ENCODE measurements at places on chromosomes 4 and X.

DNA sequence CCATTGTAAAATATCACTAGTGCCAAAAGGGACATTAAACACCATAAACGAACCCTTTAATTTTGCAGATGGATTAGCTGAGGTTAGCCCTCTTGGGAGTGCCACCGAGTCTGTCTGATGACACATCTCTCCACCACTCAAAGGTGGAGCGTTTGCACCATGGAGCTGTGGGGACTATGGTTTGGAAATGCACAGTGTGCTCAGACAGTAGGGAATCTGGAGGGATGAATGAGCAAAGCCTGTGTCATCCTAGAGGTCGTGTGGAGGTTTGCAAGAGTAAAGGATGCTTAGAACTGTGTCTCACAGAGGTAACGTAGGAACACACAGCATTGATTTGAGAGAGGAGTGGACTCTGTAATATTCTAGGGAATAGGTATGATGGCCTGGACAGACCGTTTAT is 93.7 kb downstream of the CLNK start:
- DNase-seq = no peak

GRCh38 chrX:68827256-68827655 is 1.6 kb upstream of the EFNB1 start:
- no peak for DNase-seq

DNA sequence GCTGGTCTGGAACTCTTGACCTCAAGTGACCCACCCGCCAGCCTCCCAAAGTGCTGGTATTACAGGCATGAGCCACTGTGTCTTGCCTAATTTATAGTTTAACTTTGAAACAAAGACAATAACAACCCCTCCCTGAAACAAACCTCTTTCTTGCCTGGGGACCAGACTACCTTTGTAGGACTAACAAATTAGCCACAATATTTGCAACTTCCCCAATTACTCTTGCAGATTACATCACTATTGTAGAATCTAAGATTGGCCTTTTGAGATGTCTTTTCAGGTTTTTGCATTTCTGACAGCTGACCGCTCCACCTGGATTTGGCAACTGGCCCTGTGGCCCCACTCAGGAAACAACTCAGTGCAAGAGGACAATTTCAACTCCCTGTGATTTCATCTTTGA is 84.8 kb downstream of the AKAP4 start:
- no peak for DNase-seq

DNA sequence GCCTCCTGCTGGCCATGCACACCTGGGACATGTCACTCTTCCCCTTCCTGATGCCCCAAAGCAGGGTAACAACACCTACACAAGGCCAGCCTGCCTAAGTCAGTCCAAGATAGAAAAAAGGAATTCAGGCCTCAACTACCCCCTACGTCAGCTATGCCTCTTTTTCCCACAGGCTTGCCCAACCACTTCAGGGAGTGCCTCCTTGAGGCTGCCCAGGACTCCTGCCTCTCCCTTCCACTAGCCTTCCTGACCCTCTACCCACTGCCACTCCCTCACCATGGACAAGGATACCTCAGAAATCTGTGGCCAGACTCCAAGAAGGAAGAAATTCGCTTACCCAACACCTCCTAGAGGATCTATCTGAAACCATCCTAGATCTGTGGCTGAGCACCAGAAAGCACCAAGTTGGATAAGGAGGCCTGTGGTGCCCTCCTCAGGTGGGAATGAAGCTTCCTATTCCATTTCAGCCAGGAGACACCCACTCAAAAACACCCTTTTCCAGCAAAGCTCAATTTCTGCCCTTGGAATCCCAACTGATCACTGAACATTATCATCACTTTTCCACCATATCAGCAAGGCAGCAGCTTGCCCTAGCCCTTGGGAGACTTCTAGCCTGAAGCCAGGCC is 1.8 kb downstream of the KDM5C start:
- DNase-seq = no peak

- no peak for DNase-seq
Measured at GRCh38 chrX:154485150-154486051, 1.0 kb downstream of the UBL4A start.

DNA sequence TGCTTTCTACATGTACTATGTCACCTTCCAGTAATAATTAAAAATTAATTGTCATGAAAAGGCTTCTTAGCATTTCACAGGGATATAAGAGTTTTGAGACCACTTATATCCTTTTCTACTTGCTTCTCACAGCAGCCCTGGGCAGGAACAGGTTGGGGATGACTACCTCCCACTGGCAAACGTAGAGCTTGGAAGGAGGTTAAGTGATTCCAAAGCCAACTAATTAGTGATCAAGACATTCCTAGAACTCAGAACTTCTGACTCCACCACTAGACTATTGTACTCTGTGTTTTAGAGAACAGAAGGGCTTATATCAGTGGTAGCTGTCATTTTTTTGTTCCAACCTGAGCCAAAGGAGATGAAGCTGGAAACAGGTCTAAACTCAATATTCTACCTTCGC is 364.5 kb upstream of the BOD1L1 start:
- no peak for DNase-seq

DNA sequence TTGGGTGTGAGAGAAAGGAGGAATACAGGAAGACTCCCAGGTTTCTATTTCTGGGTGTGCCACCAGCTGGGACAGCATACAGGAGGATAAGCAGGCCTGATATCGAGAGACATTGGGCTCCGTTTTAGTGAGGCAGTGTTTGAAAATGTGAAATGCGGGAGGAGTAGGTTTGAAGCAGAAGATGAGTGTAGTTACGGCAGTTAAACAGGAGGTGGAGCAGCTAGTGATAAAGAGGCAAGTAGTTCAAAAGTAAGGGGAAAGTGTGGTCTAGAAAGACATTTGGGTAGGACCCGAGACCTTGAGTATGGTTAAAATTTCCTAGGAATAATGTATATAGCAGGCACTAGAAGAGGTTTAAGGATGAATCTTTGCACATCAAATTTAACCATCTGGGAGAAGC is 42.4 kb downstream of the DCUN1D4 start:
- peak; percentile 99 for DNase-seq

DNA sequence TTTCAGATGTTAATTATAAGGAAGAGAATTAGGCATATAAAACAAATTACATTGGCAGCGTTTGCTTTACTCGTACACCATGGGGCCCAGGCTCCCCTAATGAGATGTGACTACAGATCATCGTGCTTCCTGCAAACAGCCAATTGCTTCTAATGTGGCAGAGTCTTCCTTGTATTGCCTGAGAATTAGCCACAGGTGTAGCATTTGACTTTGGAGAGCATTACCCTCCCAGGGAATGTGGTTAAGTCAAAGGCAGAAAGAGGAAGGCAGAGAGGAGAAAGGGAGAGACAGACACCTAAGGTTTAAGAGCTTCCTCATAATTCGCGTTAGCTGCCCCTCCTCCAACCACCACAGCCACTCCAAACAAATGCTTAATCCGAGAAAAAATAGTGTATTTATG is 97.0 kb downstream of the MID1IP1 start:
- DNase-seq = peak; percentile 57

GRCh38 chrX:87679849-87680248 is 162.2 kb downstream of the KLHL4 start:
- no peak for DNase-seq

DNA sequence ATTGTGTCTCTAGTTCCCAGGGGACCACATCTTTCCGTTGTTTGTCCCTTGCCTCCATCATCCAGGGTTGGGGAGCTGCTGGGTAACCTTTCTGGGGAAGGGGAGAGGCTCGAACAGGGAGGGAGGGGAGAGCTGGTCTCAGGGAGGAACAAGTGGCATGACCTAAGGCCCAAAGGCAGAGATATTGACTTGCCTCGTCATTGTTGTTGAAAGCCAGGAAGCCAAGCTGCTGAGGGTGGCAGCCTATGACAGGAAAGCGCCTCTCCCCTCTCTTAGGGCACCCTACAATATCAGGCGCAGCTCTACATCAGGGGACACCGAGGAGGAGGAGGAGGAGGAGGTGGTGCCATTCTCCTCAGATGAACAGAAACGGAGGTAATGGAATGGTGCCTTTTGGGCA is 20.8 kb downstream of the ZNF185 start:
- no peak for DNase-seq

GRCh38 chr4:6268650-6269615 is 717 bp upstream of the WFS1 start:
- DNase-seq = no peak

- no peak for DNase-seq
Measured at GRCh38 chr4:57640391-57641100, 530.4 kb upstream of the IGFBP7 start.

GRCh38 chr4:177487977-177488376 is 45.7 kb upstream of the AGA start:
- no peak for DNase-seq

DNA sequence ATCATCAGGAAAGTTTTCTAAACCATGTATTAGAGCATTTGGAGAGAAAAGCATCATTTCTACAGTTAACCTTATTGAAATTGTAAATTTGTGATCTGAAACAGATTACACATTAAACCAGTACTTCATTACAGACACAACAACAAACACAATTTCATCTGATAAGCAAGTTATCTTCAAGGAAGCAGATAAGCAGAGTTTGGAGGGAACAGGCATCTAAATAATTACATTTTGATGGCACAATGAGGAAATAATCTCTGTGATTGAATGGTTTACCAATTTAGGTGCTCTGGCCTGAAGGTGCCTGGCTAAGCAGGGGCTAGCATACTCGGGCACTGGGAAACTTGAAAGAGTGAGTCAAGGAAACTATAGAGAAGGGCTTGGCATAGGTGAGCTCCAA is 619.8 kb downstream of the PACRGL start:
- DNase-seq = no peak

GRCh38 chr4:139275281-139275735 is 4.7 kb downstream of the MGARP start:
- DNase-seq = no peak

GRCh38 chrX:69069086-69069445 is 96.2 kb downstream of the PJA1 start:
- no peak for DNase-seq

DNA sequence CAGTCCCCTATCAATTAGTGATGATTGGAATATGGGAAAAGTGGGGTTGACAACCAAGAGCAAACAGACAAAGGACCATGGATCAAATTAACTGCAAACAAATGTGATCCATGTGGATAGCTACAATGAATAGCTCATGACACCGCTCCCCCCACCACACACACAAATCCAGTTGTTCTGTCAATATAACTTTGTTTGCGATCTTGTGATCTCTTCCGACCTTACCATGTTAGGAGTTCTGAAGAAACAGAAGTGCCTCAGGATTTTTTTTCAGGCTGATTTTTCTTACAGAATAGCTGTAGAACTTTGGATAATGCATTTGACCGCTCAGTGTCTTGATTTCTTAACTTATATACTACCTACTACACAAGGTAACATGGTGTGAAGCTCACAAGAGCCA is 116.6 kb downstream of the SH2D1A start:
- DNase-seq = no peak

GRCh38 chr4:184014301-184014700 is 109.2 kb downstream of the STOX2 start:
- DNase-seq = no peak

DNA sequence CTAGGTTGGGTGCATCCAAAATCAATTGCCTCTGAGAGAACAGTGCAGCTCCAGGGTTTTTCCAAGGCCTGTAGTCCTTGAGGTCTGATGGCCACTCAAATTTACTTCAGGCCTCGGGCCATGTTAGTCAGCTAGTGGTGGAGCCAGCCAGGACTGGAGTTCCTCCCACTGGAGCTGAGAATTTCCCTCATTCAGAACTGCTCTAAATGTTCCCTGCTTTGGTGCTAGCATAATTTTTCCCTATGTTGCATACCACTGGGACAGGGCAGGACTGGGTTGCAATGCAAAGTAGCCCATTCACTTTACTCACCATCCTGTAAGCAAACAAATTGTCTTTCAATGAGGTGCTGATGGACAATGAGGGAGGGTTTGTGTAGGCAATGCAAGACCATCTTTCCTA is 146.0 kb upstream of the ZXDB start:
- no peak for DNase-seq

- no peak for DNase-seq
Measured at GRCh38 chr4:137688651-137689050, 156.4 kb upstream of the PCDH18 start.

GRCh38 chr4:182931691-182932345 is 14.6 kb upstream of the DCTD start:
- no peak for DNase-seq

GRCh38 chrX:4588466-4588865 is 875.0 kb upstream of the PRKX start:
- DNase-seq = no peak

GRCh38 chr4:177455561-177455970 is 13.3 kb upstream of the AGA start:
- no peak for DNase-seq

GRCh38 chr4:3712112-3712805 is 53.9 kb upstream of the ADRA2C start:
- no peak for DNase-seq

- DNase-seq = no peak
Measured at GRCh38 chrX:128601706-128602105, 549.5 kb upstream of the ACTRT1 start.

DNA sequence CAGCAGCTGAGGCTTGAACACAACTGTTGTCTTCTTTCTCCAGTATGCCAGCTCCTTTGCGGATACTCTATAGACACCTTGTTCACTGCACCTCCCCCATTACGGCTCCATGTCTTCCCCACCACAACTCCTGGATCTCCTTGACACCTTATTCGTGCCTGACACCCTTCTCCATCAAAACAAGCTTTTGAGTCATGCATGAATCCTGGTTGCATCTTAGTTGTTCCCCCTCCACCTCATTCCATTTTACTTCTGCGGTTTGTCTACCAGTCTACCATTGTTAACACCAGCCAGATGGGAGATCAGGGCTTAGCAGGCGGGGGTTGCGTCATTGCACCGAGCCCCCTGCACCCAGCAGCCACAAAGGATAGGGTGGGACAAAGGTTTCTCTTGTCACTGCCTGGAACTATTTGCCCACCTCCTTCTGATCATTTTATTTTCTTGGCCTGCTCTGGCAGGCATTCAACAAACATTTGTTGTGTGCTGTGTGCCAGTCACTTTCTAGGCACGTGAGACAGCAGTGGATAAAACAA is 2.0 kb upstream of the CDK16 start:
- no peak for DNase-seq

DNA sequence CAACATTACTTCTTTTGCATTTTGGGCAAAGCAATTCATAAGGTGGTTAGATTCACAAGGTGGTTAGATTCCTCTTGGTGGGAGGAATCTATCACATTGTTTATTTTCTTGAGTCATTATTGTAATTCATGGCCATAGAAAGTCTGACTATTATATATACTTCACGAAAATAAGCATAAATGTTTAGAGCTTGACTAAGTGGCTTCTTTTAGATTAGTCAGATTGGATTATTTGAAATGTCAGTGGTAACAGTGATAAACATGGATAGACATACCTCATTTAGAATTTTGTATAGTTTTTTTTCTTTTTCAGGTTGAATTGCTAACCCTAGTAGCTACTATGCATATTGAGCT is 24.9 kb upstream of the DYNLT3 start:
- no peak for DNase-seq

DNA sequence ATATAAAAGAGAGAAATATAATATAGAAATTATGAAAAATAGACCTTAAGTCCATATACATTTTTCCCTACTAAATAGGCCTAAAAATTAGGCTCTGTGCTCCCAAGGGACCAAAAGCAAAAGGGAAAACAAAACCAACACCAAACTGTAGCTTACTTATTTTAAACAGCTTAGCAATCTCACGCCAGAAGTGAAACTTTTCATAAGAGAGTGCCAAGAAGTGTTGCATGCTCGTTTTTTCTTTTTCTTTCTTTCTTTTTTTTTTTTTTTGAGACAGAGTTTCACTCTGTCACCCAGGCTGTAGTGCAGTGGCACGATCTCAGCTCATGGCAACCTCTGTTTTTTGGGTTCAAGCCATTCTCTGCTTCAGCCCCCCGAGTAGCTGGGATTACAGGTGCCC is 250.4 kb downstream of the TMA16 start:
- DNase-seq = no peak
